ENCODE measurements at places on chromosomes 5 and 9.

DNA sequence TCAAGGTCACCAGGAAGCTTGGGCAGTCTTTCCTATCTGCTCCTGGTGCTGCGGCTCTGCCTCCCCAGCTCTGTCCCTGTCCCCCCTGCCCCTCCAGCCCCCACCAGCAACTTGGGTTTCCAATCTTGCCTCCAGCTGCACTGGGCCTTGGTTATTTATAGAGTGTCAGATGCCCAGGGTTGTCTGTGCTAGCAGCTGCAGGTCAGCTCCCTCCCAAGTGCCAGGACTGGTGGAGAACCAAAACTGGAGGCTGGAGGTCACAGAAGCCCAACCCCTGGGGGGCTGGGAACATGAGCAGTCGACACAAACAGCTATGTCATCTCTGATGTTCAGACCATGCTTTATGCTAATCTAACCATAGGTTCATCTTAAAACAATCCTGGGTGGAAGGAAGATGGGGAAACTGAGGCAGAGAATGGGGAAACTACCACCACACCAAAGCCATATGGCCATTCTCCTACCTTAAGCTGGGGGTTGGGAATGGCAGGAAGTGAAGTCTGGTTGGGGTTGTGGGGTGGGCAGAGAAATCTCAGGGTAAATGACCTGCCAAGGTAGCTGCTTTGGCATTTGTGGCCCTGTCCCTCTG is 1.7 kb downstream of the TPM2 start:
- no peak overlapping the region for H3K4me3 ChIP-seq
- H3K36me3 ChIP-seq = no peaks in the 10 kb centered on the region
- DNase-seq = no peak

DNA sequence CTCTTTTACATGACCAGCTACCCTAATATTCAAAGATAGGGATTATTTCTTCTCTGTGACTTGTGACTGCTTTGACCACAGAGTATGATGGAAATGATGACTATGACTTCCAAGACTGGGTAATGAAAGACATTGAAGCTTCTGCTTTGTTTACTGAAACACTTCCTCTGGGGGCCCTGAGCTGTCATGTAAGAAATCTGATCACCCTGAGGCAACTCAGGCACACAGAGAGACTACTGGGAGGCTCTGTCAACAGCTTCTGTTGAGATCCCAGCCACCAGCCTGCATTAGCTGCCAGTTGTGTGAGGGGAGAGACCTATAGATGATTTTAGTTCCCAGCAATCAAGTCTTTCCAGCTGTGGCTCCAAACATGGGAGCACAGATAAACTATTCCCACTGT is 76.5 kb downstream of the KCTD16 start:
- no peak overlapping the region for H3K4me3 ChIP-seq
- H3K27me3 ChIP-seq = no peaks in the 10 kb centered on the region
- no peaks in the 10 kb centered on the region for H3K4me1 ChIP-seq
- no peak for DNase-seq
- H3K36me3 ChIP-seq = no peaks in the 10 kb centered on the region

DNA sequence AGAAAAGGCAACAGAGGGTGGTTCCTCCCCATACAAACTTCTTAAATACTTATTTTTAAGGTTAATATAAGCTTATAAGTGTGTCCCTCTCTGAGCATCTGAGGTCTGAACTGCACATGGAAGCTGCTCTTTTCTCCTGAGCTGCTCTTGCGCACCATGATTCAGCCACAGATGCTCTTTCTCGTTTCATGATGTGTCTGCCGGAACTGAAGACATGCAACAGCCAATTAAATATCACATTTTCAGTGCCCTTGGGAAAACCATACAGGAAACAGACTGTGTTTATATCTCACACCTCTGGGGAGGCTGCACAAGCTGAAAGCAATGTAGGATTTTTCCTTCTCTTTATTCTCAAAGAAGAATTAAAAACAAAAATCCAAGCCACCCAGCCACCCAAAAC is 96.8 kb upstream of the NREP start:
- H3K4me3 ChIP-seq = no peak overlapping the region
- H3K4me1 ChIP-seq = no peaks in the 10 kb centered on the region
- no peak overlapping the region for H3K27ac ChIP-seq
- H3K27me3 ChIP-seq = peaks cover 4% of the 10 kb centered on the region

- H3K4me1 ChIP-seq = no peaks in the 10 kb centered on the region
- no peak overlapping the region for H3K27ac ChIP-seq
- no peaks in the 10 kb centered on the region for H3K27me3 ChIP-seq
These were observed 515.9 kb upstream of the CYLC2 start for GRCh38 chr9:102479191-102479590.

GRCh38 chr5:106759152-106759551 is 911.6 kb downstream of the EFNA5 start:
- no peaks in the 10 kb centered on the region for H3K4me1 ChIP-seq
- no peak overlapping the region for H3K4me3 ChIP-seq
- no peak overlapping the region for H3K27ac ChIP-seq
- H3K36me3 ChIP-seq = no peaks in the 10 kb centered on the region
- no peaks in the 10 kb centered on the region for H3K27me3 ChIP-seq

DNA sequence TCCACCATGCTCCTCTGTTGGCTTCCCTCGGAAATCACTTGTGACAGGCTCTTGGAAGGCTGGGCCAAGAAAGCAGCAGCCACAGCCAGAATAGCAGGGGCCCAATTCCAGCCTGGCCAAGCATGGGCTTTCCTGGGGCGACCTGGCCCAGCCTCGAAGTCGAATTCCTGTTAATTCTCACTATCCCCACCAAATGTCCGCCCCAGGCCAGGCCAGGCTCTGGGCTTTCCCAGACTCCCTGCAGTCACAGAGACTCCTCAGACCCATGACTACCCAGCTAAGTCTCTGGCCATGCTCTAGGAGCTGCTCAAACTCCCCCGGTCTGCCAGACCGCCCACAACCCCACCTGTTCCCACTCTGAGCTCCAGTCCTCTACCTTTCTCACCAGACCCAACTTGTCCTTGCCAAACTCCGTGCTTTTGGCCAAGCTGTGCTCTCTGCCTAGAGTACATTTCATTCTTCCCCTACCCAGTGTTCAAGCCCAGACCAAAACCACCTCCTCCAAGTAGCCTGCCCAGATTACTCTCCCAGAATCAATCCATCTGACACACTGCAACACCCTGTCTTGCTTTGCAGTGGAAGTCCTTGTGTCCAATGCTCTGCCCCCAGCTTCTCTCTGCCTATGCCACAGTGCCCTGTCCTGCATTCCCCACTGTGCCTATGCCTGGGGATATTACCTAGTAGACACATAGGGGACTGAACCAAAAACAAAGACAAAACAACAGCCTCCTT is 26.2 kb downstream of the SHB start:
- H3K36me3 ChIP-seq = no peaks in the 10 kb centered on the region
- no peak overlapping the region for H3K4me3 ChIP-seq
- no peak for DNase-seq

DNA sequence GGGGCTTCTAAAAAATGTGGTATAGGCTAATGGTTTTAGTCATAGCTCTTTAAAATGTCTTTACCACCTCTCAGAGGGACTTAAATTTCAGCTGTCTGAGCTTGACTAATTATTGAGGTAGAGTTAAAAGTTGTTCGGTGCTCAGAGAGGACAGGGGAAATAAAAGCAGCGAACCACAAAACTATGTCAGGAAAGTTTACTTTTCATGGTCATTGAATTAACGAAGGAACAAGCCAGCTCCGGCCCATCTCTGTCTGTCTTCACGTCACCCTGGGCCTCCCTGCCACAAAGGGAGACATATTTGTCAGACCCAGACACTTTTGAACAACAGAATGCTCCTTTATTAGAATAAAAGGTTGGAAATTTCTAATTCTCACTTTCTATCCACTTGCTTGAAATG is 98.8 kb upstream of the EFNA5 start:
- no peaks in the 10 kb centered on the region for H3K36me3 ChIP-seq
- no peaks in the 10 kb centered on the region for H3K4me1 ChIP-seq
- DNase-seq = no peak
- no peak overlapping the region for H3K27ac ChIP-seq

GRCh38 chr9:138043061-138043410 is 165.5 kb downstream of the CACNA1B start:
- H3K4me1 ChIP-seq = no peaks in the 10 kb centered on the region
- no peak for DNase-seq
- H3K27ac ChIP-seq = no peak overlapping the region
- no peaks in the 10 kb centered on the region for H3K36me3 ChIP-seq
- no peak overlapping the region for H3K4me3 ChIP-seq

GRCh38 chr5:44497606-44498005 is 108.4 kb upstream of the FGF10 start:
- no peaks in the 10 kb centered on the region for H3K4me1 ChIP-seq
- no peaks in the 10 kb centered on the region for H3K27me3 ChIP-seq
- no peaks in the 10 kb centered on the region for H3K36me3 ChIP-seq

- H3K36me3 ChIP-seq = no peaks in the 10 kb centered on the region
- no peak for DNase-seq
- no peak overlapping the region for H3K27ac ChIP-seq
- no peak overlapping the region for H3K4me3 ChIP-seq
- H3K27me3 ChIP-seq = no peaks in the 10 kb centered on the region
These were observed 883.0 kb upstream of the SEMA6A start for GRCh38 chr5:117457656-117458055.

DNA sequence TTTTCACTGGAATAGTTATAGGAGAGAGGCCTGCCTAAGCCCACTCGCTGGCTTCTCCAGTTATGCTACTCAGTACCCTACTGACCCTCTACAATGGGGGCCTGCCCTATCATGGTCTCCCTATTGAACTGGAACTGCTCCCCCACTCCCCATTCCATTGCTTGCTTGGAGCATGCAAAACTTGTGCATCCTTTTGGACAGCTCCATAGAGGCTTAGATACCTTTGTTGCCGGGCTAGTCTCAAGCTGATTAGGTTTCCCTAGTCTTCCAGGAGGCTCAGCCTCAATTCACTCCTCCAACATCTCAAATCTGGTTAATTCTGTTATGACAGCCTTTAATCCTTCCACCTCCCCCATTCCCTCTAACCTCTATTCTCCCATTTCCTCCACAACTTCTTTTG is 39.9 kb downstream of the KIF24 start:
- H3K4me1 ChIP-seq = peaks cover 2% of the 10 kb centered on the region
- peaks cover 11% of the 10 kb centered on the region for H3K36me3 ChIP-seq
- no peak overlapping the region for H3K4me3 ChIP-seq
- no peaks in the 10 kb centered on the region for H3K27me3 ChIP-seq

- no peaks in the 10 kb centered on the region for H3K4me1 ChIP-seq
These were observed 346.4 kb upstream of the FAM174A start for GRCh38 chr5:100188778-100189177.

- H3K4me1 ChIP-seq = no peaks in the 10 kb centered on the region
- H3K27ac ChIP-seq = no peak overlapping the region
- no peaks in the 10 kb centered on the region for H3K27me3 ChIP-seq
- H3K4me3 ChIP-seq = no peak overlapping the region
- H3K36me3 ChIP-seq = no peaks in the 10 kb centered on the region
These were observed 460.0 kb downstream of the PSAT1 start for GRCh38 chr9:78756813-78757510.

DNA sequence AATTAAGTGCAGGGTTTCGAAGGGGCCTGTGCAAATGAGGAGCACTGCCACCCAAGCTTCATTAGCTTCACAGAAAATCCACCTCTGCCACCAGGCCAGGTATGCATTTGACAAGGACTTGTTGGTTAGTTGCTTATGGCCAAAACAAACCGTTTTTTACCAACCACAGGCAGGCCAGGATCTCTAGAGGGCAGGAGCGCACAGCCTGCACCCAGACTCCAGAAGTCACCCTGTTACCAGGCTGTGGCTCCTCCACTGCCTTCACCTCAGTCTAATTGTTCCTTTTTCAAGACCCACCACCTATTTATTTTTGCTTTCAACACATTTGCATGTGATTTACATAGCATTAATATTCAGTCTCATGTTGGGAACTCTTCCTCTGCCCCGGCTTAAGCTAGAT is 78.3 kb upstream of the HSPA9 start:
- H3K27ac ChIP-seq = no peak overlapping the region
- peaks cover 92% of the 10 kb centered on the region for H3K27me3 ChIP-seq
- no peak overlapping the region for H3K4me3 ChIP-seq

DNA sequence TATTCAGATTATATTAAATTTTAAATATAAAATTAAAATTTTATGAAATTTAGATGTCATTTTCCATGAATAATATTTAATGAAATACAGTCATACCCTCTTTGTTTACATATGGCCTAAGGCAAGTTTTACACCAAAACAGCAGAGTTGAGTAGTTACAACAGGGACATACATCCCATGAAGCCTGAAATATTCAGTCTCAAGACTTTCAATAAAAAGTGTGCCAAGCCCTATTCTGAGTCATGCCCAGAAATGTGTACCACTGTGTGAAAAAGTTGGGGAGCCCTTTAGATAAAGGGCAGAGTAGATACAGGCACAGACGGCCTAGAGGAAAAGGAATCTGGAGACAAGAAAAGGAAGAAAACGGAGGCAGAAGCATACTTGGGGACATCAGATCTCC is 261.3 kb downstream of the SGCD start:
- no peak overlapping the region for H3K4me3 ChIP-seq
- DNase-seq = no peak
- H3K27me3 ChIP-seq = peaks cover 29% of the 10 kb centered on the region
- H3K4me1 ChIP-seq = no peaks in the 10 kb centered on the region
- no peaks in the 10 kb centered on the region for H3K36me3 ChIP-seq

GRCh38 chr5:65760504-65761275 is 38.7 kb downstream of the NLN start:
- no peak overlapping the region for H3K4me3 ChIP-seq
- peak; percentile 37 for DNase-seq
- H3K27ac ChIP-seq = no peak overlapping the region
- H3K27me3 ChIP-seq = no peaks in the 10 kb centered on the region

DNA sequence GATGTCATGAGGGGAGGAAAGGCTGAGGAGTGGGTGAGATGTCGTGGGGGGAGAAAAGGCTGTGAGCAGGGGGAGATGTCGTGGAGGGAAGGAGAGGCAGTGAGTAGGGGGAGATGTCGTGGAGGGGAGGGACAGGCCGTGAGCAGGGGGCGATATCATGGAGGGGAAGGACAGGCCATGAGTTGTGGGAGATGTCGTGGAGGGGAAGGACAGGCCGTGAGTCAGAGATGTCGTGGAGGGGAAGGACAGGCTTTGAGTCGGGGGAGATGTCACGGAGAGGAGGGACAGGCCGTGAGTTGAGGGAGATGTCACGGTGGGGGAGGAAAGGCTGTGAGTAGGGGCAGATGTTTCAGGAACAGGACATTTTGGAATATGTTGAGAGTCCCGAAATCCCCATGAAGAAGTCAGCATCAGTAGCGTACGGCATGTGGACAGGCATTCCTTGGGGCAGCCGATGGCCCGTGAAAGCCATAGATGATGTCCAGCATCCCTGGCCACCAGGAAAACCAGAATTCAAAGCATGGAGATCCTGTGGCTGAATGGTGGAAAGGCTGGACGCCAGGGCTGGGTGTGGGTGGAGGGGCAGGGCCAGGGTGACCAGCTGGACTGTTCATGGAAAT is 8.3 kb upstream of the SLC6A19 start:
- peak; percentile 13 for DNase-seq
- H3K4me3 ChIP-seq = no peak overlapping the region
- peaks cover 19% of the 10 kb centered on the region for H3K27me3 ChIP-seq
- H3K27ac ChIP-seq = no peak overlapping the region
- peaks cover 3% of the 10 kb centered on the region for H3K4me1 ChIP-seq
- H3K36me3 ChIP-seq = no peaks in the 10 kb centered on the region

- no peaks in the 10 kb centered on the region for H3K36me3 ChIP-seq
- no peak overlapping the region for H3K27ac ChIP-seq
- peaks cover 15% of the 10 kb centered on the region for H3K27me3 ChIP-seq
- peaks cover 2% of the 10 kb centered on the region for H3K4me1 ChIP-seq
These were observed 18.0 kb downstream of the FRRS1L start for GRCh38 chr9:109149089-109149488.

GRCh38 chr5:52707616-52708015 is 80.1 kb upstream of the ITGA1 start:
- H3K4me1 ChIP-seq = peaks cover 61% of the 10 kb centered on the region
- H3K4me3 ChIP-seq = no peak overlapping the region
- no peak overlapping the region for H3K27ac ChIP-seq
- peaks cover 8% of the 10 kb centered on the region for H3K36me3 ChIP-seq
